Stimulated activated naive CD8-positive, alpha-beta T cell treated with anti-CD3 and anti-CD28 coated beads, Interleukin-15, amount 100 ng/mL, for 72 hours (primary cell): ENCODE measurements at places on chromosomes 16 and 17.
A peak's percentile ranks its signal among the peaks of the same experiment; 100 is the strongest.

DNA sequence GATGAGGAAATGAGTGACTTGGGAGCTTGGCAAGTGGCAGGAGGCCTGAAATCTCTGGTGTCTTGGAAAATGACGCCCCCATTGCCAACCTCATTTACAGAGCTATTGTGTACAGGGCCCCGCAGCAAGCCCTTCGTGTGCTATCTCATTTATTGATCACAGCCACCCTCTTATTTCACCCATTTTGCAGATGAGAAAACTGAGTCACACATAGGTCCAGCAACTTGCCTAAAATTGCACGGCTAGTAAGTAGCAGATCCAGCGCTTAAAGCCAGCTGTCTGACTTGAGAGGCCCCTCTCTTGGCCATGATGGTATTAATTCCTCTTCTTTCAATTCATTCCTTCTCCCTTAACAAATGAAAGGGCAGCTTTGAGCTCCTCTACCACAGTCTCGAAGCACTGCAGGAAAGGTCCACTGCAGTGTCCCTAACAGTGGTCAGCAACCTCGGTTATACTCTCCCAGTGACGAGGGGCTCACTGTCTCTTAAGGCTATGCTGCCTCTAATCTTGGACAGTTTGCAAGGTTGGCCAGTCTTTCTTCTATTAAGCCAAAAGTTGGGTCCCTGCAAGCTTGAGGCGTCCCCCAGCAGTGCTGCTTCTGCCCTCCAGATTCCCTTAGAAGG, 162.2 kb downstream of the COPRS start:
- no peak for DNase-seq

DNA sequence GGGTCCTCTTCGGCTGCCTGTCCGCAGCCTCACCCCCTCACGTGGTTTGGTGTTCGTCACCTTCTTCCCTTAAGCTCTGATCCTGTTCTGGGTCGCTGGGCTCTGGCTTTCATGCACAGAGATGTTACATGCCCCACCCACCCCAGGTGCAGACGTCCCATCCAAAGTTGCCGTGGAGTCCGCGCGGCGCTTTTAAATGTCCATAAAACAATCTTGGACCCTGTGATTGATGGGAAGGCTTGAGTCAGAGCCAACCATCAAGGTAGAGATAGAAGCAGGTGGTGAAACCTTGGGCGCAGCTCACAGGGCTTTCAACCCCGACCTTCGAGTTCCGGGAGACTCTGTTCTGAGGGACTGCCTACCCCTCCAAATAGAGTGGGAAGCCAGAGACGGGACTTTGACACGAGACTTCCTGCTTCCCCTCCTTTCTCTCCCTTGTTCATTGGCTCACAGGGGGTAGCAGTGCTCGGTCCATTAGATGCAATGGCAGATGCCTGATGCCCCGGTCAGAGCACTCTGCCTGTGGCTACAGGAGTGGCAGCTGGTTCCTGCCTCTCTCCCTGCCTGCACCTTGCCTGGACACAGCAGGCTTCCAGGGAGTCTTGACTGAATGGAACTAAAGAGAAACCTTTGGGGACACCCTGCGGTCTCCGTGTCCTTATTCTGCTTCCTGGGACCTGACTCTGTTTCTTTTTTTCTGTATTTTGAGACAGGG, 4.0 kb downstream of the ENGASE start:
- DNase-seq, result no peak

GRCh38 chr17:15446036-15446435, 21.4 kb downstream of the CDRT4 start:
- no peak for DNase-seq

DNA sequence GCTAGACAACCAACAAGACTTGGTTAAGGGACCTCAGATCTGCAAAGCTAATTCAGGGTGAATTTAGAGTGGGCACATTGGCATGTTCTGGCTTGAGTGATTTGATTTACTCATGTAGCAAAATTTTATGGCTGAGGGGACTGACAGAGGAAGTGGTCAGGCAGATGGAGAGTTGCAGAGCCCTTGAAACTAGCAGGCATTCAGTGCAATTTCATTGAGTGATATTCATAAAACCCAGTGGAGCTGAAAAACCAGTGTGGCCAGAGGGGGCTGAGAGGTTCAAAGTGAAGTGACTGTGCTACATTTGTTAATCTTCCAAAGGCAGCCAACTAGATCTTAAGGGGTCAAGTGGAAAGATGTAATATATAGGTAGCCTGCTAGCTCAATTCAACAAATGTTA, 2.2 kb upstream of the TMEM94 start:
- DNase-seq, result no peak

GRCh38 chr16:84460406-84461028, 43.9 kb downstream of the MEAK7 start:
- DNase-seq, result no peak

DNA sequence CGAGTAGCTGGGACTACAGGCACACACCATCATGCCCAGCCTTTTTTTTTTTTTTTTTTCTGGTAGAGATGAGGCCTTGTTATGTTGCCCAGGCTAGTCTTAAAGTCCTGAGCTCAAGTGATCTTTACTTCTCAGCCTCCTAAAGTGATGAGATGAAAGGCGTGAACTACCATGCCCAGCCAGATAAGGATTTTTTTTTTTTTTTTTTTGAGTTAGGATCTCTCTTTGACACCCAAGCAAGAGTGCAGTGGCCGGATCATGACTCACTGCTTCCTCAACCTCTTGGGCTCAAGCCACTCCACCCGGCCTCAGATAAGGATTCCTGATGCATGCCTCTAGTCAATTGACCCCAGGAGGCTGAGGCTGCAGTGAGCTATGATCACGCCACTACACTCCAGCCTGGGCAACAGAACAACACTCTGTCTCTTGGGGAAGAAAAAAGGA, 11.2 kb upstream of the PLEKHG4 start:
- DNase-seq, result no peak

- DNase-seq, result no peak
These were observed 2.5 kb downstream of the ODAD4 start for GRCh38 chr17:41932816-41933389.

DNA sequence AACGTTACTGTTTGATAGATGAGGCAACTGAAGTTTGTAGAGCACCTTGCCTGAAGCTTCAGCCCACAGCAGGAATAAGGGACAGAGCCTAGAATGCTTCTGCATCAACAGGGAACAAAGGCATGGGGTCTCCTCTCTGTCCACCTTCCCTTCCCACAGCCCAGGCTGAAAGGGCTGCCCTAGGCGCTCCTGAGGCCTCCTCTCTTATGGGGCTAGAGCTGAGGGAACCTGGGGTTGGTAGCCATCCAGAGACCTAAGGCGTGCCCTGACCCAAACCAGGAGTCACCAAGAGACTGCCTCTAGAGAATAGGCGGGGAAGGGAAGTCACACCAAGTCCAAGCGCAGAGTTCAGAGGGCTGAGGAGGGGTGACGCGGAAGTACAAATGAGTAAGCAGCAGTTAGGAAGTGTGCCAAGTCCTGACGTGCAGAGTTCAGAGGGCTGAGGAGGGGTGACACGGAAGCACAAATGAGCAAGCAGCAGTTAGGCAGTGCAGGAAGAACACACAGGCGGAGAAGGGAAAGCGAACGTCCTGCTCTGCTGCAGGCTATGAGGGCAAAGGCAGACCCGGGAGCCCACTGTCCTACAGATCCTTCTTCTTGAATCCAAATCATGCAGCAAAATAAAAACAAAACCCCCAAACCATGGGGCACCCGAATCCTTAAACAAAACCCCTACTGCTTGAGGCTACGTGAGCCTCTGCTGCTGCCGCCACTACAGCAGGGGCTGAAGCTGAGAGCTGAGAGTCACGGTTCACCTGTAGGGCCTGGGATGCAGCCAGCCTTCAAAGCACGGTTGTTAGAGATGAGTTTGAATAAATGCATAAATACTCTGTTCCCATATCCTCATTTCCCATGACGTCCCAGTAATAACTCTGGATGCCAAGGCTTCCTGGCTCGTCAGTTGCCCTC, 2.7 kb upstream of the SPG7 start:
- peak; percentile 82 for DNase-seq

DNA sequence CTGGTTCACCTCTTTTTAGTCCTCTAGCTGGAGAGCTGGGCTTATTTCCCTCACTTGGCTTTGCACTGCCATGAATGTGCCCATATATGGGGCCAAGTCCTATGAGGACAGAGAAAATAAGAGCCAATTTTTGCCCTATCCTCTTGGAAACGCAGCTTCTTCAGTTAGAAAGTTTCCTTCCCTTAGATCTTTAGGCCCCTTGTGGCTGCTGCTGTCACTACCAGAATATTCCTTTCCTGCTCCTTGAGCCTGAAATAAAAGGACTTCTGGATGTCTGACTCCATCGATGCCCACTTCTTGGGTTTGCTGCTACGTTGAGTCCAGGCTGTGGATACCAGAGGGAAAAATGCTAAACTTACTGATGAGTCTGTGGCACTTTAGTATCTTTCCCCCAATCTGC, 487.1 kb downstream of the GRIN2A start:
- DNase-seq, result no peak

GRCh38 chr16:10178080-10178479, 4.1 kb downstream of the GRIN2A start:
- DNase-seq, result no peak

DNA sequence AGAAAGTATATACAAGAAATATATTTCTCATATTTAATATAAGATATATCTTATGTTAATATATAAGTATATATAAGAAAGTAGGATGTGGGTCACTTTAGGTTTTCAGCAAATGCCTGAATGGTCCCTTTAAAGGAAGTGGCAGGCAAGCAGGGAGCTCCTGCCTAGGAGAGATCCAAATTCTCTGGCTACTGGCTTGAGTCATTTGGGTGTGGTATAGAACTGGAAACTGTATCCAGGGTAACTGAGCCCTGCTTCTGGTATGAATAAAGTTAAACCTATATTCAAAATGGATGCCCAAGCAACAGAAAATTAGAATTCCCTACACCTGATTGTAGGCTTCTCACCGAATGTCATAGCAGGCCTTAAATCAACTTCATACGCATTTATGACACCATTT, 144.4 kb downstream of the ZNF18 start:
- no peak for DNase-seq

DNA sequence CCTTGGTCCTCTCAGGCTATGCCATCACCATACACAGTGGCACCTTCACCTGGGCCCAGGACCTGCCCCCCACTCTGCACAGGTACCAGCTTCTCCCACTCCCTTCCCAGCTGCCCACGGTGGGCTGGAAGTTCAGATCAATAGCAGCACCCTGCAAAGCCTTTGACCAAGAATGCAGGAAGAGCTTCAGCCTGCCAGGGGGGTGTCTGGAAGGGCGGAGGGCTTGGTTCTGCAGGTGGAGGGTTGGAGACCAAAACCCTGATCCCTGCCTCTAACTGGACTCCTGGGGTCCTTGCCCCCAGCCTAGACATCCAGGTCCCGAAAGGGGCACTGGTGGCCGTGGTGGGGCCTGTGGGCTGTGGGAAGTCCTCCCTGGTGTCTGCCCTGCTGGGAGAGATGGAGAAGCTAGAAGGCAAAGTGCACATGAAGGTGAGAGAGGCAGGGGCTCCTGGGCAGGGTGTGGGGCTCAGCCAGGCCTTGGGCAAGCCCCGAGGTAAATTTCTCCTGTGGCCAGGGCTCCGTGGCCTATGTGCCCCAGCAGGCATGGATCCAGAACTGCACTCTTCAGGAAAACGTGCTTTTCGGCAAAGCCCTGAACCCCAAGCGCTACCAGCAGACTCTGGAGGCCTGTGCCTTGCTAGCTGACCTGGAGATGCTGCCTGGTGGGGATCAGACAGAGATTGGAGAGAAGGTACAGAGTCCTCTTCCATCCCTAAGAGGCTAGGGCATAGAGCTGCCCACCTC, 34.3 kb downstream of the ABCC3 start:
- no peak for DNase-seq

DNA sequence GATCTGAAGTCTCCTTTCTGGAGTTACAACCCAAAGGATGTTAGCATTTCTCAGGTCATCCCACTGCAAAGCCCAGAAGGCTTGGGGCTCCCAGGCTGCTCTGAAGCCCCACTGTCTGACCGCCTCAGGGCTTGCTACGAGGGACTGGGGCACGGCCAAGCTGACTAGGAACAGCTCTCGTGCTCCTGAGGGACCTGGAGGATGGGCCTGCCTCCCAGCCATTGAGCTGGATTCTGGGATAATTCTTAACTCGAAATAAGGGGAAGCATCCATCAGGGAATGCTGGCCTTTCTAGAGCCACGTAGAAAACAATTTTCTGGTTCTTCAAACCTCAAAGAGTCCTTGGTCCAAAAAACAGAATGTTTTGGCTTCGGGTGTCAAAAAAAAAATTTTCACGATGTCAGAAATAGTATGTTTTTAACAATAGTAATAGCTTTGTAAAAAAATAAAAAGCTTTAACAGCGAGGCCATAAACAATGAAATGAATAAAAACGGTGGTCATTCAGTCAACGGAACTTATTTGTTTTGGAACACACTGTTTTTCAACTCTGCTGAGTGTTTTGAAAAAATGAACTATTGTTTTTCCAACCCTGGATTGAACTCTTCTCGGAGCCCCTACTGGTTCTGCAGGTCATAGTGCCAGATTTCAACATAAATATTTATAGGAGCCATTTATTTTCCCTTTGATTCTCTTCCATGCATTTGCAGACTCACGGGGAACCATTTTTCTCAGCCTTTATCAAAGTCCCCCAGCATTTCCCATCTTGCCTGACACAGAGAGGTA, 16.4 kb upstream of the HERPUD1 start:
- DNase-seq, result no peak

DNA sequence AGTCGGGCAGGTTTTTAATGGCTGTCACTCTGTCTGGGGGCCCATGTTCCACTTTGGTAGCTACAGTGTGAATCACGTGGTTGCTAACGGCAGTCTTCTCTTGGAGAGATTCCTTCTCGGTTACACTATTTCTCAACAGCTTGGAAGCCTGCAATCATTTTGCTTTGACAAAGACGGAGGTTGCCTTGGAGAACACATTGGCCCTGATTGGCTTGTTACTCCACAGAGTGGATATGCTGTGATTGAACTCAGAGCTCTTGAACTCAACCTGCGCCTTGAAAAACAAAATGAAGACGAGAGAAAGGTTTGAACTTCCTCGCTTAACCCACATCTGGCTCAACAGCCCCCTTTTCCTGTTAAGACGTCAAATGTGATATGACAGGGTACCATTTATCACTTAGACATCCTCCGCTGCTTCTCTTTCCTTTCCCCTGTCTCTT, 218.9 kb downstream of the MAF start:
- no peak for DNase-seq

- no peak for DNase-seq
These were observed 1.3 kb downstream of the SHMT1 start for GRCh38 chr17:18361837-18362697.

GRCh38 chr16:70152578-70153302, 20.8 kb upstream of the CLEC18C start:
- DNase-seq, result no peak

DNA sequence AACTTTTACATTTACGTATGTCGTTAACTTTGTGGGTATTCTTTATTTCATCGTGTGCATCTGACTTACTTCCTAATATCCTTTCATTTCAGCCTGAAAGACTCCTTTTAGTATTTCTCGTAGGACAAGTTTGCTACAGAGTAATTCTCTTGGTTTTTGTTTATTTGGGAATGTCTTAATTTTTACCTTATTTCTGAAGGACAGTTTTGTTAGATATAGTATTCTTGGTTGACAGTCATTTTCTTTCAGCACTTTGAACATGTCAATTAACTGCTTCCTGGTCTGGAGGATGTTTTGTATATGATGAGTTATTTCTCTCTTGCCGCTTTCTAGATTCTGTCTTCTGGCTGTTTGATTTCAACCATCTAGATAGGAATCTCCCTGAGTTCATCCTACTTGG, 109.2 kb upstream of the NACA2 start:
- no peak for DNase-seq
